ENCODE measurements at places on chromosomes 2 and 18. TPM values are rescaled to one million over a fixed set of nuclear protein-coding genes. Genes with fewer than 3 reads are reported as not detected.

Gene EML6
- 0.16 TPM for total RNA-seq

Gene CREG2
- not detected for total RNA-seq

Gene ZNF396
- total RNA-seq: 0.70 TPM

Gene CACNB4
- total RNA-seq: 0.35 TPM

Gene FKBP1B
- total RNA-seq: 3.1 TPM

Measured in Right ventricle myocardium inferior (tissue), 1 donor.